Suprapubic skin (tissue), 4 donors: ENCODE measurements at places on chromosomes 11 and 22.

GRCh38 chr11:88363648-88364065, 26.1 kb upstream of the CTSC start:
- DNase-seq = no peak

GRCh38 chr11:68946416-68947090, 34.2 kb downstream of the MRGPRD start:
- DNase-seq = no peak

DNA sequence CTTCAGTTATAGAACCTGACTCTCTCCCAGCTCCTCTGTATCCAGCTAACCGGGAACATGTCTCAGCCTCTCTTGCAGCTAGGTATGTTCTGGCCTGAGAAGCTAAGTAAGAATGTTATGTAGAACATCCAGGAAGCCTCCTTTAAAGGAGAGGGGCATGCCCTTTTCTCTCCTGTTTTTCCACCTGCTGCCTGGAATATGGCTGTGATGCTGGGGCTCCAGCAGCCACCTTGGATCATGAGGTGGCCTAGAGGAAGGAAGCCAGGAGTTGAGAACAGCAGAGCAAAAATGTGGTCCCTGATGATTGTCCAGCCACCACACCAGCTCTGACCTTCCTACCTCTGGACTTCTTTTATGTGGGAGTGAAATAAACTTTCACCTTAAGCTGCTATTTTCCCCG, 117.6 kb downstream of the MPPED1 start:
- DNase-seq = no peak

DNA sequence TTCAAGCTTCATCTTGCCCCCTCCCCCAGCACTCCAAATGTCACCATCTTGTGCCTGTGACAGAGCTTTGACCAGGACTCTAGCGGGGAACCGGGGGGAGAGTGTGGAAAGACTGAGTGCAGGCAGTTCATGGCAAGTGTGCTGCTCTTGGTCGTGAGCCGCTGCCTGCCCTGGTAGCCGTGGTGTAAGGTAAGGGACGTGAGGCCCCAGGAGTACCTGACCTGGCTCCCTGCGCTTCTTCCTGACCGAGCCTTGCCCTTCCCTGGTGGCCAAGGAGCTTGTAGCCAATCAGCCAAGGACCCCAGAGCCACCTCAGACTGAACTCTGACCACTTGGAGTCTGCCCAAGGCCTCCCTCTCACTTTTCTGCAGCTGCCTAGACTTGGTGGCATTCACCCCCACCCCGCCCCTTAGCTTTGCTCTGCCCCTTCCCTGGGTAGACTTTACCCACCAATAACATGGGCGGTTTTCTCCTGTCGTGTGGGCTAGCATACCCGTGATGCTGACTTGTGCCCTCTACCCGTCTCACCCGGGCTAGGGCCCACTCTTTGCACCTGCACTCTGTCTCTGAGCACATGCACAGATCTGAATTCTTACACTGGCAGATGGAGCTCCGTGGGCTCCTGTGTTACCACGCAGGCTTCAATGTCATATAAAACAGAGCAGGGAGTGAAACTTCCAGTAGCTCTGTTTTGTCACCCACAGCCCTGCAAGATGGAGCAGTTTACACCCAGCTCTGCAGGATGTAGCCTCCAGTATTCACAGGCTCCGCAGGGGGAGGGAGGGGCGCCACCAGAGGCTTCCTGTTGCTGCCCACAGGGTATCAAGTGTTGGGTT, 1.5 kb downstream of the DGKZ start:
- DNase-seq = no peak

DNA sequence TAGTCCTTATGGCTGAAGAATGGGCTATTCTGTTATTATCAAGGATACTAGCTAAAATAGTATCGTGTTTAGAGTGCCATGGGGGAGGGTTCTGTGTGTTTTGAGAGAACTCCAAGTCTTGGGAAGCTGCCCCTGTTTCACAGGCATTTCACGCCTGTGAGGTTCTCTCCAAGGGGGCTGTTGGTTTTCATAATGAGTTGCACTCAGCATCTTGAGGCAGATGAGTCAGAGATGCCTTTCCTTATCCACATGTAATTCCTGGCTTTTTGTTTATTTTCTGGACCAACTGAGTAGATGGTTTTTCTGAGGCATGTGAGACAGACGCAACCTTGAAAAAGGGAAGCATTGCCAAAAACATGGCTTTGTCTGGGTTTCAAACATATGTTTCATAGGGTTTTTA, 203.7 kb downstream of the ARHGAP42 start:
- DNase-seq = no peak

DNA sequence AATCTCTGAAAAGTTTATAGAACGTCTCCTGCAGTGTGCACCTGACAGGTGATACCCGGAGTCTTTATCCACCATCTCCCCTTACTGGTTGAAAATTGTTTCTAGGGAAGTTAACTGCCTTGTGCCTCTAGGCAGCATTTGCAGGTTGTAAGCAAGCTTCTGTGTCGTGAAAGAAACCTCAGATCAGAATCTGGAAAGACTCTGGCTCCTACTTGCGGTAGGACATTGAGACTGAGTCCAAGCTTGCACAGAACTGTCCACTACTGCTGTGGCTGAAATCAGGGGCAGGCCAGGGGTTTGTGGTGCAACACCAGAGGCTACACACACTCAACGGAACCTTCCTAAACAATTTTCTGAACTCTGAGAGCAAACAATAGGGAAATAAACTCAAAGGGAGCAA, 34.8 kb upstream of the MYOD1 start:
- DNase-seq = no peak

- DNase-seq = no peak
These were observed 14.1 kb upstream of the IL2RB start for GRCh38 chr22:37163575-37164504.

DNA sequence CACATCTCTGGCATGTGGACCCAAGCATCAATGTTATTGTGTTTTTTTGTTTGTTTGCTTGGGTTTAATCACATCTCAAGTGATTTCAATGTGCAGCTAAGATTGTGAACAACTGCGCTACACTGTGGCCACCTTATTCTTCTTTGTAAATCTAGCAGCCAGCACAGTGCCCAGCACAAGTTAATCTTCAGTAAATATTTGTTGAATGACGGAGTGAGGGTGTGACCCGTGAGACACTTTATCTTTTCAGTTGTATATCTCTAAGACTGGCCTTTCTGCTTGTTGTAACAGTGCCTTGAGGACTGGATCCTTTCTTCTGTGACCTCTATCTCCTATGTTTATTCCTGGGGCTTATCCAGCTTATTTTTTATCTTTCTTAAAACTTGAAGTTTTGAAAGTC, 21.4 kb upstream of the AMOTL1 start:
- DNase-seq = no peak

- DNase-seq = peak; percentile 14
These were observed 31.2 kb downstream of the SHANK2 start for GRCh38 chr11:71221201-71221600.

DNA sequence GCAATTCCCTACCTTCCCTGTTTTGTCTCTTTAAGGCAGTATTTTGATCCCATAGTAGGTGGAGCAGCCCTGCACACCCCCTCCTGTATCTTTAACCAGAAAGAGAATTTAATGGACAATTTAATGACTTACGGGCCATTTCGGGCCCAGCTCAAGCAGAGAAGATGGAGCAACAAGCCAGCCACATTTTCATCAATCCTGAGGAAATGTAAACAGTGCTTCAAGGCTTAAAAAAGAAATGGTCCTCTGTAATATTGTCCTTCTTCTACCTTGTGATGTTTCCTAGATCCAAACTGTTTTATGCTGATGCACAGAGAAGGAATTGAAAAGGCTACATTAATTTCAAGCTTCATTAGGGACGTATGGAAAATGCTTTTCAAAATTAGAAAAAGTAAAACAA, 88.6 kb downstream of the MTMR3 start:
- DNase-seq = no peak

DNA sequence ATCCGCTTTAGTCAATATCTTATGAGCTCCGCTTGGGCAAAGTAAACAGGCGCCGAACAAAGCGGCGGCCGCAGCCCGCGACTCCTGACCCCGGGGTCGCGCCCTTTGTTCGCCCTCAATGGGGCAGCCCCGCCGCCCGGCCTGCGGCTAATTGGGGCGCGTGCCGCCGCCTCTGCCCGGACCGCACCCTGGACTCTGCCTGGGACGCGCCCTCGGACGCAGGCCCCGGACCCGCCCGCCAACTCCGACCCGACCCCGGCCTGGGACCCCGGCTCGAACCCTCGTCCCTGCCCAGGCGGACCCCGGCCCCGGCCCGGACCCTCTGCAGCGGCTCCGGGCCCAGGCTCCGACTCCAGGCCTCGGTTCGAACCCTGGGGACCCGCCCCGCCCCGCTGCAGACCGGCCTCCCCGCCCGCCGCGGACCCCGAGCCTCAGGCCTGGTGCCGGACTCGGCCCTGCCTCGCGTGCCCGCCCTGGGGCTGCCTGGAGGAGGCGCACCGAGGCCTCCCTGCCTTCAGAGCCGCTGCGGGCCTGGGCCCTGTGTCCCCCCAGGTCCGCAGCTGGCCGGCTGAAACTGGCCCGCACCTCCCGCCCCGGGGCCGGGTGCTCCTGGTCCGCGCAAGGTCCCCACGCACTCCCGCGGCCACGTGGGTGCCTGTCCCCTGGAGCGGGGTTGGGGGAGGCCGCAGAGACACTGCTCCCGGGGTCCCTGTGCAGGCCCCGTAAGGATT, 84.7 kb upstream of the WNT7B start:
- DNase-seq = peak; percentile 64
